ENCODE measurements at places on chromosomes 1 and 21.
A peak's percentile ranks its signal among the peaks of the same experiment; 100 is the strongest.

DNA sequence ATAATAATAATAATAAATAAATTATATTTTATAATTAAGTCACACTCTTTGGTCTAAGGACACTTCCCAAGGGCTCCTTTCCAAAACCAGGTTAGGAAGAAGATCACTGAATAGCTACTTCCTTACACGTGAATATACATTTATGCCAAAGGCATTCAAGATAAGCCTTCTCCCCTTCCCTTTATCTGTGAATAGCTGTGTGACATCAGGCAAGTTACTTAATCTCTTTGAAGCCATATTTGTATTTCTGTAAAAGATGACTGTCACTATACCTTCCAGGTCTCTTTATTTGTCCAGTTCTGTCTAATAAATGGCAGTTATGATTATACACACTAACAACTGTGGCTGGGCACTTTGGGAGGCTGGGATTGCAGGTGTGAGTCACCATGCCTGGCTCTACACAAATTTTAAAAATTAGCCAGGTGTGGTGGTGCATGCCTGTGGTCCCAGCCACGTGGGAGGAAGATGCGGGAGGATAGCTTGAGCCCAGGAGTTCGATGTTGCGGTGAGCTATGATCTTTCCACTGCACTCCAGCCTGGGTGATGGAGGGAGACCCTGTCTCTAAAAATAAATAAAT lies 5.5 kb upstream of the RNF11 start:
- no peak for DNase-seq

DNA sequence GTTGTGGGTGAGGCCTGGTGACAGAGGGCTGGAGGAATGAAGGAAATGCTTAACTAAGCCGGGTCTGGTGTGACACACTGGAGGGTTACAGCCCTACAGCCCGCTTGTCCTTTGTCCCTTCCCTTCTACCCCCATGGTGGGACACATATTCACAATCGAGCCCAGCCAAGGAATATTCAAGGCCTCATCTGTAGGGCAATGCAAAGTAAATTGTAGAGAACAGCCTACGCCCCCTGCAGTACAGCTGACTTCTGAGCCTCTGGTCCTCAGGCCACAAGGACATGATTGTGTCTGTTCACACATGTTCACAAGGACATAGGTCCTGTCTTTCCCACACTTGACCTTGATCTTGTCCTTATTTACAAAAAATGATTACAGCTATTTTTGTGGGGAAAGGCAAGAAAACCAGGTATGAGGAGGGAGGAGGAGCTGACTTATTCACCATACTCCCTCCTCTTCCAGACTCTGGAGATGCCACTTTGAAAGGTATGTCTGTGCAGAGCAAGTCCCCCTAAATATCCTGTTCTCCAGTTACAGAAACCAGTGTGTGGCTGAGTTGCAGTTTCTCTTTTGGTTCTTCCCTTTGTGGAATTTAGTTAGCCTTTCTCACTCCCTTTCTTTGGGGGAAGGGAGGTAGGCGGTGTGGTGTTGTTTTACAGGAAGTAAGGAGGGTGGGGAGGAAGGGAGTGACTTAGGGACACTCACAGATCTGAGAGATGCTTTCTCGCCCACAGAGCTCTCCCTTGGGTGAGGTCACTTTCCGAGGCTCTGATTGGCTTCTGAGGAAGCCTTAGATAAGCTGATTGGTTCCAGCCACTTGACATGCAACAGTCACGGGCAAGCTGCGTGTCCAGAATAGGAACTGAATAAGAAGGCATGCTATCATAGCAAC lies 14.6 kb downstream of the POLR3GL start:
- DNase-seq = peak; percentile 58

DNA sequence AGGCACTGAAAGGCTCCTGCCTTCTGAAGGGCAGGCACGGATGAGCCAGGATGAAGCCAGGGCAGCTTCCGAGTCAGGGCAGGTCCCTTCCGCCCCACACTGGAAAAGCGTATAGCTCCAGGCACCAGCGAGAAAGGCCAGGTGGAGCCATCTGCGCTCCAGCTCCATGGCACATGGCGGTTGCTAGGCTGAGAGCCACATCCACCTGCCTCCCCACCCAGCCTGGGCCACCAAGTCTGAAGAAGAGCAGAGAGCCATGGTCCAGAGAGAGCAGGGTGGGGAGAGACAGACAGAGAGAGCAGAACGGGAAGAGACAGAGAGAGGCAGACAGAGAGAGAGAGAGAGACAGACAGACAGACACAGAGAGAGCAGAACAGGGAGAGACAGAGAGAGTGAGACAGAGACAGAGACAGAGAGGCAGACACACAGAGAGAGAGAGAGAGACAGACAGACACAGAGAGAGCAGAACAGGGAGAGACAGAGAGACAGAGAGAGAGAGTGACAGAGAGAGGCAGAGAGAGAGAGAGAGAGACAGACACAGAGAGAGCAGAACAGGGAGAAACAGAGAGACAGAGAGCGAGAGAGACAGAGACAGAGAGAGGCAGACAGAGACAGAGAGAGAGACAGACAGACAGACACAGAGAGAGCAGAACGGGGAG lies 5.2 kb downstream of the FNDC10 start:
- no peak for DNase-seq

DNA sequence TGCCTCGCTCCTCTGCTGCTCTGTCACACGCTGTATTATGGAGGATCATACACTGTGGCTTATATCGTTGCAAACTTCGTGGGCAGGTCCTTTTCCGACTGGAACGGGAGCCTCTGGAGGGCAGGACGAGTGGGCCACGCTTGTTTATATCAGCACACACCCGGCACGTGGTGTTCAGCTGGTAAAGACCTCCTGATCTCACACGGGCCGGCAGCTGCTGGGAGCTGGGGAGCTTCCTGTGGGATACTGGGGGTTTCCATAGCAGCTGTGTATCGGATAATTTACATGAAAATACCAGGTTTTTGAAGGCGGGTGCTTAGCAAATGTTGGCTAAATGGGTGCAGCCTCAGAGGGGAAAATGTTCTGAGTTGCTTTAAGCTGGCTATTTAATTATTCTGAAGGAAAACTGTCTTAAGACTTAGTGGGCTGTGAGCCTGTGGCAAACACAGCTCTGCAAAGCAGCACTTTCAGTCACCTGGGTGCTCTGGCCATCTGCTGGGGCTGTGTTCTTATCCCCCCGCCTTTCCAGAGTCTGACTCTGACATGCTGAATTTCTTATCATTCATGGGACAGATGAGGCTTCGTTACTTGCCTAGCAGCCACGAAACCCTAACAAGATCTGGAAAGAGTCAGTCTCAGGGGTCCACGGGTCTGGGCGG lies 103.6 kb upstream of the GCLM start:
- no peak for DNase-seq

DNA sequence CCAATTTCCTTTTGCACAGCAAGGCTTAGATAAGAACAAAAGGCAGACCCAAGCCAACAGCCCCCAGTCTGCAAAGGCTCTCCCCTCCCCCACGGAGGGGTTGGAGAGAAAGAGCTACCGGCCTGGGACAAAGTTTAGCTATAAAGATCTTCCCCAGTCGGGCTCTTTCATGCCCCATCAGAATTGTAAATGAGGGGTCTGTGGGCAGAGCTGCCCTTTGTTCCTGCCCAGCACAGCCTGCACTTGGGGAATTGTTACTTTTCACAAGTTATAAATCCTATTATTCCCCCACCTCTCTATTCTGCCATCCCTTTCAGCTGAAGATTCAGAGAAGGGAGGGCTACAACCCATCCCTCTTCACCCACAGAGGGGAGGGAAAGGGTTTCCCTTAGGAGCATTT lies 3.5 kb downstream of the MYCL start:
- no peak for DNase-seq

- no peak for DNase-seq
Observed at GRCh38 chr21:41805038-41805437, 38.2 kb upstream of the RIPK4 start.

- DNase-seq = no peak
Observed at GRCh38 chr1:112440574-112440973, 44.6 kb downstream of the CTTNBP2NL start.
